ENCODE measurements at places on chromosomes 3 and 15.
A peak's percentile ranks its signal among the peaks of the same experiment; 100 is the strongest.

GRCh38 chr3:52277071-52277964 lies 1.1 kb downstream of the WDR82 start:
- DNase-seq = peak; percentile 71

- no peak for DNase-seq
Measured at GRCh38 chr3:68972358-68972979, 40.1 kb upstream of the TAFA4 start.

GRCh38 chr3:38823722-38824121 lies 7.7 kb upstream of the SCN10A start:
- DNase-seq = no peak

- DNase-seq = no peak
Measured at GRCh38 chr15:101009176-101009575, 90.0 kb downstream of the LRRK1 start.

- no peak for DNase-seq
Measured at GRCh38 chr3:16066975-16067374, 107.5 kb upstream of the GALNT15 start.

DNA sequence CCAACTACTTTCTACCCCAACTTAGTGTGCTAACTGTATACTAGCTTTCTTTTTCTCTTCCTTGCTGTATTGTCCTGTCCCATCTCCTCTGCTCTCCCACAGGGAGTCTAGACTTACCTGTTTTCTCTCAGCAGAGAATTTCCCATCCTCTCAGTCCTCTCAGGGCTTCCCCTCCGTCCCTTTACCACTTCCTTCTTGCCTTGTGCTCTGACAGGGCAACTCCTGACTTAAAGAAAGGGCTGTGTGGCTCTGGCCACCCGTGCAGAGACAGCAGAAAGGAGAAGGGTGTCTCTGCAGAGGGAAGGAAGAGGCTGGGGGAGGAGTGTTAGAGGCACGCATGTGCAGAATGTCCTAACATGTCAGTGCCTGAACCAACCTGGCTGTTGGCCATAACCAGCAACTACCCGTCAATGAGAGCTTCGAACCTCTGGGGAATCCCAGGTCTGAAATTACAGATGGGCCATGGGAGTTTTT lies at the start of gene GCSAM:
Gene GCSAM (minus strand): TSS at position 274 of the 474 bp plus-strand sequence. CDS start 128 bp downstream, at position 146.
- DNase-seq = peak; percentile 16

DNA sequence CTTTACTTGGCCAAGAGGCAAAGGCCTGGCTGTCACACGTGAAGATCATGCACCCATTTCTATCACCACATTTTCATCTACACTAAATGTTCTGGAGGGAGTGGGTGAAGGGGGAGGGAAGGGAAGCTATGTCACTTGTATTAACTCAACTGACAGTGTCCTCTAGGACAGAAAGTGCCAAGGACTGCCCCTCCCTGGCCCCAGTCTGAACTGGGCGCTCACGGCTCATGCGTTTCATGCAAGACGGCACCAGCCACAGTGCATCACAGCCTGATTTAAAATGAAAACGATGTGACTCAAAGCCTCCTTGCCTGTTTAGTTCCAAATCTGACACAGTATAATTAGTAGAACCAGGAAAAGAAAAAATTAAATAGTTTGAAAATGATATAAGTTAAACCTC lies 20.8 kb upstream of the RAD18 start:
- DNase-seq = no peak

DNA sequence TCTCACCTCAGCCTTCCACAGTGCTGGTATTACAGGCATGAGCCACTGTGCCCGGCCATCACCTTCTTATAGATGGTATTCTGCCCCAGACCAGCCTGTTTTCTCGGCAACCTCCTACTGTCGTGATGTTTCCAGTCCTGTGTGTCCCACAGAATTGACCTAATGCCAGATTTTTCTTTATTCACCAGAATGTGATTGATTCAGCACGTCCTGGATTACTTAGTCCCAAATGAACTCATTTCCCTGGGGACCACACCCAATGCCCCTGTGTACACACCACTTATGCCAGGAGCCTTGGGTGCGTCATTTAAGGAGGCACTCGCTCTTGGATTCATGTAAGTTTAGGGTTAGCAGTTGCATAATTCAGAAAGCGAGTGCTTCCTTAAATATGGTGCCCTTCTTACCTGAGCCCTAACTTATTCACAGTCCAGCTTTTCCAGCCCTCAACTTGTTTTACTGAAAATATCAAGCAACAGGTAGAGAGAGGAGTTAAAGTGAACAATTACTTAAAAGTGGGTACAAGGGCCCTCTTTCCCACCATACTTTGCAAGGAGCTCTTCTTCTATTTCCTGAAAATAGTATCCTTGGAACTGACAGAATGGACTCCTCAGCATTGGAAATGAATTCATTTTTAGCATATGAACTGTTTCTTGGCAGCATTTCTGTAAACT lies 64.6 kb upstream of the UBE2E1 start:
- DNase-seq = no peak

- DNase-seq = no peak
Measured at GRCh38 chr3:36969540-36970432, 23.1 kb downstream of the EPM2AIP1 start.

DNA sequence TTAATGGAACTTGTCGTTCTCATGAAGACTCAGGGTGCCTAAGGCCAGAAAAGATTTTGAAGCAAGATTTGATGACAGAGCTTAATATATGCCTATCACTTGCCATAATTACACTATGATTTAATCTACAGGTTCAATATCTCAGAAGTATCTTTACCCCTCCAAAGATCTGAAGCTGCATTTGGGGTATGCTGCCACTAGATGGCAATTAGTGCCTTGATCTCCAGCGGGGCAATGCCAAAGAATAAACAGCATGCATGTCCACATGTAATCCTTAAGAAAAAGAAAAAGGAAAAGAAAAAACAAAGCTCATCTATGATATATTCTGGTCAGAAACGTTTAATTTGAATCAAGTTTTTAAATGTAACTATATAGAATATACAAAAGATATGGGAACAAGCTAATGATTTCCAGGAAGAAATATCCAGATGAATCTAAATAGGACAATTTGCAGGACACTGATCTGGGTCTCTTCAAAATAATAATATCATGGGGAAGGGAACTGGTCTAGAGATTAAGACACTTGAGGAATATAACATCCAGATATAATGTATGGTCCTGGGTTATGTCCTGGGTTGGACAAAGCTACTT lies 55.0 kb upstream of the SOX14 start:
- DNase-seq = no peak

DNA sequence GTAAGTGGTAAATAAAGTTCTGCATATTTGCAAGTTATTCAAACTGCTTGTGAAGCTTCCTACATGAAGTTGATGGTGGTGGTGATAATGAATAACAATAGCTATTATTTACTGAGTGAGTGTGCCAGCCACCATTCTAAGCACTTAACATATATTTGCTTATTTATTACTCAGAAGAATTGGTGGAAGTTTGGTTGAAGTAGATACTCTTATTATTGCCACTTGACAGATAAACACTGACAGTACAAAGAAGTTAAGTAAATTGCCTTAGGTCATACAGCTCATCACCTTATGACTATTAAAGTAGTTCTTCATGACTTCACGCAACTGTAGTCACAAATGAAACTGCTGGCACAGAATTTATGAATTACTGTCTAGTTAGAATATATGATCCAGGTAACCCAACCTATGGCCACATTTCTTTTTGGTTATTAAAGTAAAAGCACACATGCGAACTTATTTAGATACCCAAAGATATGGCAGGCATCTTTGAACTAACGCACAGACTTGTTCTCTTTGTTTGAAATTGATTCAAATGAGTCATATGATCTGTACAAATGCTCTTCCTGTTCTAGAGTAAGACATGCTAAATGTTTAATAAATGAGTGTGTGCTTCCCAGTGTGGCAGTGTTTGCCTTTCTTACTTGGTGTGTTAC lies 99.8 kb upstream of the NR2F2 start:
- no peak for DNase-seq

- DNase-seq = no peak
Measured at GRCh38 chr3:15099364-15100098, 583 bp upstream of the RBSN start.

DNA sequence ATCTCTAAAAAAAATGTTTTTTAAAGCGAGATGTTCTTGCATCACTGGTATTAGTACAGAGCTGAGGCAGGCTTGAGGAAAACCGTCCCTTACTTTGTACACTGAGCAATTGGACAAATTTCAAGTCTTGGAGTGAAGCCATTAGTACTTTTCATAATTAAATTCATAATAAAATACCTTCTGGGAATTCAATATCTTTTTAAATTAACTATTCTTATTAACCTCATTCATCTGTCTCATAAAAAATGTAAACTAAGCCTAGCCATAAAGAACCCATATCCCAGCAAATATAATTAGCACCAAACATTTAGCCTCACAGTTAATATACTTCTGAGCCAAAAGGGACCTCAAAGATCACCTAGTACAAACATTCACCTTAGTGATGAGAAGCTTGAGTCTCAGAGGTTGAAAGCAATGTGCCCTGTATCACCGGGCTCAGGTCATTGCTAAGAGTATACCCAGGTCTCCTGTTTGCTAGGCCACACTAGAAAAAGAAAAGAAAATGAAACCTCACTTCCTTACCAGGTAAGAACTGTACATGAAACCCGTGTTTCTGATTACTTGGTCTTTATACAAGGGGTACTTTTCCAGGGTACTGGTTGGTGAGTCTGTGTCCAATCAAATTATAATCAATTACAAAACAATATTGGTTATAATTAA lies 192.5 kb downstream of the ADAMTS9 start:
- no peak for DNase-seq

DNA sequence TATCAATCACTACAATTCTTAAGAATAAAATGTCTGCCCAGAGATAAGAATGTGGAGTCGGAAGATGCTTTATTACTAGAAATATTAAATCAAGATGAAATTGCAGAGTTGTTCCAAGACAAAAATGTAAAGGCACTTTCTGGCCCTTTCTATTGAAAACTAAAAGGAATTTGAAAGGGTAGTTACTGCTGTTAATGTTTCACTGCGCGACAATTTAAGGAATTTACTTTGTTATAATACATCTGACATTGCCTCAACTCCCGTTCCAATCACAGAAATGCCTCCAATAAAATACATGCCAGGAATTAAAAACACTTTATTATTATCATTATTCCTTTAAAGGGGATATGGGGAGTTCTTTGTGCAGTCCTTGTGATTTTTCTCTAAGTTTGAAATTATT lies 26.4 kb downstream of the RSL24D1 start:
- no peak for DNase-seq

- no peak for DNase-seq
Measured at GRCh38 chr15:33971811-33972210, 3.5 kb downstream of the CHRM5 start.

- DNase-seq = no peak
Measured at GRCh38 chr3:66107855-66108254, 69.1 kb upstream of the MAGI1 start.

GRCh38 chr3:63192248-63192647 lies 85.9 kb upstream of the SYNPR start:
- no peak for DNase-seq

- no peak for DNase-seq
Measured at GRCh38 chr3:171225708-171226107, 199.2 kb upstream of the SLC2A2 start.

GRCh38 chr3:50157827-50158529 lies 2.9 kb downstream of the SEMA3F start:
- DNase-seq = no peak

GRCh38 chr3:155101398-155101797 lies 21.3 kb downstream of the MME start:
- DNase-seq = no peak

GRCh38 chr3:165624761-165625160 lies 212.5 kb downstream of the BCHE start:
- DNase-seq = no peak

DNA sequence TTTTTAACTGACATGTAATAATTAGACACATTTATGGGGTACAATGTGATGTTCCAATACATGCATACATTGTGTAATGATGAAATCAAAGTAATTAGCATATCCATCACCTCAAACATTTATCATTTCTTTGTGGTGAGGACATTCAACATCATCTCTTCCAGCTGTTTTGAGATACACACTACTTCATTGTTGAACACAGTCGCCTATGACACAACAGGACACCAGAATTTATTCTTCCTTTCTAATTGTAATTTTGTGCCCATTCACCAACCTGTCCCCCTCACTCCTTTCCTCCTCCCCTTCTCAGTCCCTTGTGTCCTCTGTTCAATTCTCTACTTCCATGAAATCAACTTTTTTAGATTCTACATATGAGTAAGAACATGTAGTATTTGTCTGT lies 113.4 kb upstream of the CBLB start:
- DNase-seq = no peak

GRCh38 chr3:151085889-151086483 lies 522 bp downstream of the MED12L start:
- DNase-seq = peak; percentile 1

DNA sequence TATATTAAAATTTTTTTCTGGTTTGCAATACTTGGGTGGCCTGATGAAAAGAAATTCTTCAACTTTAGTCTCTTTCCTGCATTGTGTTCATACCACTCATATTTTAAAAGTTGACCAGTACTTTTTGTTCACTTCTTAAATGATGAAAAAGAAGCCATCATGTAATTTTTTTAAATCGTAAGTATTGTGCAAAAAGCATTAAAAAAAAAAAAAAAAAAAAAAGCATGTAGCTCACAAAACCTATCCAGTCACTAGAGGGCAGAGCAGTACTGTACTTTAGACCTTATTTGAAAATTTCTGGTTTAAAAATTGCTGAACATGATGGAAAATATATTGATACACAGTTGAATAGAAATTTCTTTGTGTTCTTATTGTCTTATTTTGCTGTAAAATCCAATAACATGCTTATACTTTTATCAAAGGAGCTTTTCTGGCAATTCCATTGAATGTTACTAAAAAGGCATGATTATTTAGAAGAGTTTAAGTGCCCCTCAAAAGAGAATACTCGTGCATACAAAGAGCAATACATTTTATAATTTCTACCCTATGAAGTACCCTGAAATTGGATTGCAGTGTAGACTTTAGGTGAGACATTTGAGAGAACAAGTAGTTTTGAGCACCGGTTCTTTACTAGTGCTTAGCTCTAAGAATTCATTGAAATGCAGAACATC lies 137.7 kb downstream of the BBX start:
- no peak for DNase-seq

- no peak for DNase-seq
Measured at GRCh38 chr3:138455801-138456716, 21.6 kb downstream of the ESYT3 start.

- DNase-seq = no peak
Measured at GRCh38 chr3:192892981-192893700, 24.5 kb downstream of the MB21D2 start.

DNA sequence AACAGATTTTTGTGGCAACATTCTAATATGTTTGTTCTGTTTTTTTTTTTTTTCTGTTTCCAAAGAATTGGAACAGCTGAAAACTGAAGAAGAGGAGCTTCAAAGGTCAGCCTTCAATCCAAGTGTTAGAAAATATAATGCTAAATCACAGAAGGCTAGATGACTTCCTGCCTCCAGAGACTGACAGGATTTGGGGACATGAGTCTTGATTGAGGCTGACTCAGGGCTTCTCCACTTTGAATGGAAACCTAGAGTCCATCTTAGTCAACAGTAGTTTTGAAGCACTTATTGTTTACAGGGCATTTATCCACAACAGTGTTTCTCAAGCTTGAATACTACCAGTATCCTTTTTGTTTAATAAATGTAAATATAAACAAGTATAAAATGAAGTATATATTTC lies 44.5 kb upstream of the RAD51 start:
- DNase-seq = no peak
